DND-41 (cell line): ENCODE measurements at places on chromosomes 6 and 20.

DNA sequence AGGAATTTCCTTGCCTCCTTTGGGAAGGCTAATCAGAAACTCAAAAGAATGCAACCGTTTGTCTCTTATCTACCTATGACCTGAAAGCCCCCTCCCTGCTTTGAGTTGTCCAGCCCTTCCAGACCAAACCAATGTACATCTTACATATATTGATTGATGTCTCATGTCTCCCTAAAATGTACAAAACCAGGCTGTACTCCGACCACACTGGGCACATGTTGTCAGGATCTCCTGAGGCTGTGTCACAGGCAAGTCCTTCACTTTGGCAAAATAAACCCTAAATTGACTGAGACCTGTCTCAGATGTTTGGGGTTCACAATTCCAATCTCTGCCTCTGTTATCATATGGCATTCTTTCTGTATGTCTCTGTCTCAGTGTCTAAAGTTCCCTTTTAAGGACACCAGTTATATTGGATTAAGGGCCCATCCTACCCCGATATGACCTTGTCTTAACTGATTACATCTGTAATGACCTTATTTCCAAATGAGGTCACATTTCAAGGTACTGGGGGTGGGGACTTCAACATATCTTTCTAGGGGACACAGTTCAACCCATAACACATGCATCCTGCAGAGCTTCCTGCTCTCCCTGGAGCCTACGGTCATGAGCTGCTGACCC lies 513.5 kb upstream of the JARID2 start:
- DNase-seq, result no peak

GRCh38 chr6:30344191-30344867 lies 627 bp upstream of the RPP21 start:
- no peak for DNase-seq

DNA sequence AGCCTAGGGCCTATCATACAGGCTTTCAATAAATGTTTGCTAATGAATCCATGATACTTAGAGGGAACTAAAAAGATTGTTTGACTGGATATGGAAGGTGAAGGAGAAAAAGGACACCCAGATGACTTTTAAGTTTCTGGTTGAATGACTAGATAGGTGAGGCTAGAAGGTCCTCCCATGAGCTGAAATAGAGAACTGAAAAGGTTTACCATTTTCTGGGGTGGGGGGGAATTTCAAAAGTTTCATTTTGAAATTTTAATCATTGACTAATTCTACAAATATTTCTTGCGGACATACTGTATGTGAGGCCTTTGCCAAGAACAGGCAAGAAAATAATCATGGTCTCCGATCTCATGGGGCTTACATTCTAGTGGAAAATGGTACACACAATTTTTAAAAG lies 17.9 kb upstream of the ZBTB2 start:
- no peak for DNase-seq

- DNase-seq, result no peak
These were observed 179.2 kb upstream of the MCHR2 start for GRCh38 chr6:100173211-100173610.

DNA sequence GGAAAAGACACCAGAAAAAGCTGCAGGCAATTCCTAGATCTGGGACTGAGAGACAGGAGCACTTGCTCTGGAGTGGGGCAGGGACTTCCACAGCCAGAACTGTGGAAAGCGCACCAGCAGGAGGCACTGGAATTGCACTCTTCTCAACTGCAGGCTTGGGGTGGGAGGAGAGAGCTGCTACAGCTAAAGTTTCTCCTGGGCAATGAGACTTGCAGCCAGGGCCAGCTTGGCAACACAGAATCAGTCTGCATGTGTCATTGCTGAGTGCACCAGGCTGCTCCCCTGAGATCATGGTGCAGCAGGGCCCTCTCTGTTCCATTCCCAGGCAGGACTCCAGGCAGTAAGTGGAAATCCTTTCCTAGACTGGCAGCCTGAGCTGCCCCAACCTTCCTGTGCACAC lies 145.8 kb downstream of the INSM1 start:
- no peak for DNase-seq

- DNase-seq, result no peak
These were observed 283.1 kb downstream of the UTRN start for GRCh38 chr6:144568241-144568640.

- DNase-seq, result no peak
These were observed 16.2 kb upstream of the TREM1 start for GRCh38 chr6:41302638-41303037.

GRCh38 chr6:24646771-24647170 lies 780 bp upstream of the KIAA0319 start:
- DNase-seq, result no peak

GRCh38 chr6:159086033-159086618 lies 41.3 kb upstream of the TAGAP start:
- DNase-seq, result no peak

- peak; percentile 44 for DNase-seq
These were observed 1.7 kb downstream of the CDC25B start for GRCh38 chr20:3797592-3798372.

DNA sequence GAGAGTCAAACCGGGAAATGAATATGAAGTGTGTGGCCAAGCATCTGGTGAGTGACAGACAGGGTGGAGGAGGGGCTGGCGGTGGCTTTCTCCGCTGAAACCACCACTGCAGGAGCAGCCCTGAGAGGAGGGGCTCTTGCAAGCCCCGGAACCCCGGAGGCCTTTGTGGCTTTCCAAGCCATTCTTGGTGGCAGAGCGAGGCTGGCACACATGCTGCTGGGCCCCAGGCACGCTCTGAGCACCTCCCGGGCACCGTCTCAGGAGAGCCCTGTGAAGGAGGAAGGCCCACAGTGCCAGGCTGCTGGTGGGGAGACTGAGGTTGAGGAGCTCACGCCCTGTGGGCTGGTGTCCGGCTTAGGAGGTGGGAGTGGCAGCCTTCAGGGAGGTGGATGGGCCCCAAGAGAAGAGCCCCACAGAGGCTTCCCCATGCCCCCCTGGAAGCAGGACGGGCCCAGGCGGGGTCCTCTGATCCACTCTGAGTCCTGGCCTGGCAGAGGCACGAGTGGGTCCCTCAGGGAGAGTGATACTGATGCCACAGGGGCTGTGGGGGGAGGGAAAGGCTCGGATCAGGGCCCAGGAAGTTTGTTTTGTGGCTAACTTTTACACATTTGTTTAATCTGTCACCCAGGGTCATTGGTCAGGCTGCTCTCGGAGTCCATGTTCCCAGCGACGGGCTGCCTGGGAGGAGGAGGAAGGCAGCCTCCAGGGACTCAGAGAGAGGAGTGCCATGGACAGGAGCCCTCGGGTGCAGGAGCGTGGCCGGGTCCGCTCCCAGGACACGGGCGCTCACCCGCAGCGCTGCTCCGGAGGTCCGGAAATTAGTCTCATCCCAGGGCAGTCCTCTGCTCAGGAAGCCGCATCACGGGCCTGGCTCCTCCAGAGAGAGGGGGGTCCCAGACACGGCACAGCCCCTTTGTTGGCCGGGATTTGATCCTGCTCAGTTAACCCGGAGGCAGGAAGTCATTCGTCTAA lies 170.7 kb downstream of the ERMARD start:
- peak; percentile 77 for DNase-seq

- DNase-seq, result no peak
These were observed 186.7 kb downstream of the PHACTR1 start for GRCh38 chr6:12903246-12903645.

- DNase-seq, result no peak
These were observed 10.2 kb downstream of the DNPH1 start for GRCh38 chr6:43219119-43219518.

DNA sequence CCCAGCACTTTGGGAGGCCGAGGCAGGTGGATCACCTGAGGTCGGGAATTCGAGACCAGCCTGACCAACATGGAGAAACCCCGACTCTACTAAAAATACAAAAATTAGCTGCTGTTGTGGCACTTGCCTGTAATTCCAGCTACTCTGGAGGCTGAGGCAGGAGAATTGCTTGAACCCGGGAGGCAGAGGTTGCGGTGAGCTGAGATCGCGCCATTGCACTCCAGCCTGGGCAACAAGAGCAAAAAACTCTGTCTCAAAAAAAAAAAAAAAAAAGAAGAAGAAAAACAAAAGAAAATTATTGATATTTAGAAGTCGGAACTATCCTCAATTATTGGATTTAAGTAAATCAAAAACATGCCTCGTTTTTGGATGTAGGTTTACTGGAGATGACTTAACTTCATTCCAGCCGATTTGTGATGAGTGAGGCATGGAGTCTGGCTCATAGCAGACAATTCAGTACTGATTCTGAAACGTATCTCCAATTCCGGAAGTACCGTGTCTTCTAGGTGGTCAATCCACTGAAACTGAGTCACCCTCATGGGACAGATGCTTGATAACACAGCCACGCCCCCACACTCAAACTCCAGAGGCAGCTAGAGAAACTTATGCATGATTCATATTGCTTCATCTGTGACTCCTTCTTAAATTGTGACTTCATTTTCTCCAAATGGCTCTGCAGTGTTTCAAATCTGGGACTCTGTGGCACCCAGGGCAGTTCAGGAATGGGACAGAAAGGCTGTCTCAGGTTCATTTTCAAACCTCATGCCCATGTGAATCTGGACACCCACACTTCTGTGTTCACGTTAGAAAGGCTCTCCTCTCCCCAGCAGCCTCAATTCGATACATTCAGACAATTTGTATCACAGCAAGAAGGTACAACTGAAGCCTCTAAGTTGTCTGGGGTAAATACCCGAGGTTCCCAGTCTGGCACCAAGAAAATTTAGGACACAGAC lies 110.4 kb upstream of the ARMC2 start:
- DNase-seq, result no peak

DNA sequence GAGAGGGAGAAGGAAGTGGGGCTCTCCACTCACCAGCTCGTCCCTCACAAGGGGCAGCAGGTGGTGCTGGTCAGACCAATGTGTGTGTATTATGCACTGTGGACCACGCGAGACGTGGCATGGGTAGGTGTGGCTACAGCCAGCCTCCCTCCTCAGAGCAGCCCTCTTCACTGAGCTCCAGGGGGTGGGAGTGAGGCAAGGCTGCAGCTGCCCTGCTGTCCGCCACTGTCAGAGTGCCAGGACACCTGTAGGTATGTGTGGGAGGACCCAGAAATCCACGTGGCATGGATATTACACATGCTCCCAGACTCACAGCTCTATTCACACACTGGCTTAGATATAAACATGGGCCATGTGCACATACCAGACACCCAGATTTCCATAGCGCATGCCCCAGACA lies 90.3 kb downstream of the VEGFA start:
- DNase-seq, result no peak

DNA sequence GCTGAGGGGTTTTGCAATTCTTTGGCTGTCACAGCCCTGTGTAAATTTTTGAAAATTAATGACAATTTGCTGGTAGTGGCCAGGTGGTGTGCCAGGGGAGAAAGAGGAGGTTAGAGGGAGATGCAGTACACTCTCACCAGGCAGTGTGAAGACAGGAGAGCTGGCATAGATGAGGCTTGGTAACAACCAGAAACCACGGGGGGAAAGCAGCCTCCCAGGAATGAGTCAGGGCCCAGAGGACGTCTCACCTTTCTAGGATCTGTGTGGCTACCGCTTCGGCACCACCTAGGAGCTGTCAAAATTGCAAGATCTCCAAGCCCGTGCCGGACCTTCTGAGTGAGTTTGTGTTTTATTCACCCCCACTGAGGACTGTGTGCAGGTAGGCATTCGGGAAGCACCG lies 171.4 kb downstream of the PACRG start:
- DNase-seq, result no peak

GRCh38 chr6:32045811-32046449 lies 7.7 kb downstream of the CYP21A2 start:
- no peak for DNase-seq

- DNase-seq, result no peak
These were observed 112.9 kb downstream of the DLL1 start for GRCh38 chr6:170177772-170178560.

DNA sequence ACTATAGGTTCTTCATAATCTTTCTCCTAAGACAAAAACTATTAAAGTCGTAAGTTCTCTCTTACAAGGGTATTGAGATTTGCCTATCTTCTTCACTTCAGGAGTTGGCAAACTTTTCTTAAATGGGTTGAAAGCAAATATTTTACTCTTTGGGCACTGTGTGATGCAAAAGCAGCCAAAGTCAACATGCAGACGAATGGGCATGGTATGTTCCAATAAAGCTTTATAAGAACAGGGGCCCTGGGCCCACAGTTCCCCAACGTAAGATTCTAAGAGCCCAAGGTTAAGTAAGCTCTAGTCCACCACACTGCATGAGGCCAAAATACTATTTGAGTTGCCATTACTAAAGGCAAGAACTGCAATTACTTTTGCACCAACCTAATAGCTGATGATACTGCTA lies 11.5 kb downstream of the CD164 start:
- no peak for DNase-seq

DNA sequence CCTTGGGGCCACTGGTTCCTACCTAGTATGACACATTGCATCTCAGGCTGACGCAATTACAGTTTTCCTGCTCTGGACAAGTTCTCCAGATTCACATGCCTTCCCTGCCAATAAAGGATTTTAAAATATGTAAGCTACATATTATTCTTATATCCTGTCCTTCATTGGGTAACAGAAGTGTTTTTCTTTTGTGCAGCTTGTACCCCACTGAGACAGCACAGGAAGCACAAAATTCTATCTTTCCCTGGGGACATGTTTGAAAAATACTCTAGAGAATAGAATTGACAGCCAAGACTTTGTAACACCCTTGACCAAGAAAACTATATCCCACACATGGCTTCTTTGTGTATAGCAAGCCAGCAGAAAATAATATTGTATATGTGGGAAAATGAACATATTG lies 456.8 kb downstream of the MAFB start:
- no peak for DNase-seq

DNA sequence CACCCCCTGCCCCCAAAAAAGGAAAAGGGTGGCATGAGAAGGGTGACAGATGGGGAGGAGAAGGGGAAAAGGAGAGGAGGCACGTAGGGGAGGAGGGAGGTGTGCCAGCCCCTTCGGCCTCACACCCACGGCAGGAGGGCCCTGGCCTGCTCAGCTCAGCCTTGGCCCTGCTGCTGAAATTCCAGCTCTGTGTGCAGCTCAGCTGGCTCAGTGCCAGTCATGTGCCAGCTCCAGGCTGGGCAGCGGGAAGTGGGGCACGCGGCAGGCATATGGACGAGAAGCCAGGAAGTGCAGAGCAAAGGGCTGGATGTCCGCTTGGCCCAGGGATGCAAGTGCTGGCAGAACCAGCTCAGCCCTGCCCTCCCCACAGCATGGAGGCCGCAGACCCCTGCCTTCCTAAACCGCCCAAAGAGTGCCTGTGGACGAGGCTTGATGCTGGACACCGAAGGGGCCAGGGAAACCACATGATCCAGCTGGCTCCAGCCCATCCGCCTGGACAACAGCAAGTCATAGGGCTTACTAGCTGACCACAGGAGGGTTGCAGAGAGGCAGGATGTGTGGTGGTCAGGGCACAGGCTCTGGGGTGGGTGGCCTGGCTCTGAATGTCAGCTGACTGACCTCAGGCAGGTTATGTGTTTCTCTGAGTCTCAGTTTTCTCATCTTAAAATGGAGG lies 60.2 kb downstream of the NOL4L start:
- DNase-seq, result no peak
